Islet precursor cell (in vitro differentiated cells): ENCODE measurements at places on chromosomes 2 and 18.

- no peak for DNase-seq
Observed at GRCh38 chr2:207138627-207139297, 27.0 kb downstream of the KLF7 start.

GRCh38 chr2:210399440-210400041 is 77.0 kb downstream of the LANCL1 start:
- no peak for DNase-seq

- peak; percentile 70 for DNase-seq
Observed at GRCh38 chr18:11553098-11553940, 56.1 kb upstream of the SLC35G4 start.

DNA sequence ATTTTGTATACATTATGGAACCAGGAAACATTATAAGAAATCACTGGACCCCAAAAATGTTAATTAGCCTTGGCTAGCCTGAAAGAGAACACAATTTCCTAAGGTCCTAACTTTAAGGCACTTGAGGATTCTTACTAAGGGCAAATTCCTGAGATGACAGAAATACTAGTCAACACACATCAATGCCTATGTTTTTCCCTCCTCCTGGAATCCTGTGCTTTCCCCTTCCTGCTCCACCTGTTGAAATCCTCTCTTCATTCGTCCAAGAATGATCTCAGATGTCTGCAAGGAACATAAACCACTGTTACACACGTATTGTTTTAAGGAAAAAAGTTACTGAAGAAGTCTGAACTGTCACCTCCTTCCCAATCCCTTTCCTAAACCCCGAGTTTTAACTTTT is 21.2 kb upstream of the DARS1 start:
- DNase-seq = no peak

DNA sequence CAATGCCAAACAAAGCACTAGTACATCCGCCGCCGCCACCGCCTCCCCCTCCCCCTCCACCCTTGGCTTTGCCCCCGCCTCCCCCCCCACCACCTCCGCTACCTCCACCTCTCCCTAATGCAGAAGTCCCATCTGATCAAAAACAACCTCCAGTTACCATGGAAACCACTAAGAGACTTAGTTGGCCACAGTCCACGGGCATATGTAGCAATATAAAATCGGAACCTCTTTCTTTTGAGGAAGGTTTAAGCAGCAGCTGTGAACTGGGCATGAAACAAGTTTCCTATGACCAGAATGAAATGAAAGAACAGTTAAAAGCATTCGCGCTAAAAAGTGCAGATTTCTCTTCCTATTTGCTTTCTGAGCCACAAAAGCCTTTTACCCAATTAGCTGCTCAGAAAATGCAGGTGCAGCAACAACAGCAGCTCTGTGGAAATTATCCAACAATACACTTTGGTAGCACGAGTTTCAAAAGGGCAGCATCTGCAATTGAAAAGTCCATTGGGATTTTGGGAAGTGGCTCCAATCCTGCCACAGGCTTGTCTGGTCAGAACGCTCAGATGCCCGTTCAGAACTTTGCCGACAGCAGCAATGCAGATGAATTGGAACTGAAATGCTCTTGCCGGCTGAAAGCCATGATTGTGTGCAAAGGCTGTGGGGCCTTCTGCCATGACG is 168.0 kb downstream of the ASXL3 start:
- no peak for DNase-seq

- DNase-seq = peak; percentile 73
Observed at GRCh38 chr18:2847317-2848246, 776 bp downstream of the EMILIN2 start.
